ENCODE measurements at places on chromosomes 11 and 22.

DNA sequence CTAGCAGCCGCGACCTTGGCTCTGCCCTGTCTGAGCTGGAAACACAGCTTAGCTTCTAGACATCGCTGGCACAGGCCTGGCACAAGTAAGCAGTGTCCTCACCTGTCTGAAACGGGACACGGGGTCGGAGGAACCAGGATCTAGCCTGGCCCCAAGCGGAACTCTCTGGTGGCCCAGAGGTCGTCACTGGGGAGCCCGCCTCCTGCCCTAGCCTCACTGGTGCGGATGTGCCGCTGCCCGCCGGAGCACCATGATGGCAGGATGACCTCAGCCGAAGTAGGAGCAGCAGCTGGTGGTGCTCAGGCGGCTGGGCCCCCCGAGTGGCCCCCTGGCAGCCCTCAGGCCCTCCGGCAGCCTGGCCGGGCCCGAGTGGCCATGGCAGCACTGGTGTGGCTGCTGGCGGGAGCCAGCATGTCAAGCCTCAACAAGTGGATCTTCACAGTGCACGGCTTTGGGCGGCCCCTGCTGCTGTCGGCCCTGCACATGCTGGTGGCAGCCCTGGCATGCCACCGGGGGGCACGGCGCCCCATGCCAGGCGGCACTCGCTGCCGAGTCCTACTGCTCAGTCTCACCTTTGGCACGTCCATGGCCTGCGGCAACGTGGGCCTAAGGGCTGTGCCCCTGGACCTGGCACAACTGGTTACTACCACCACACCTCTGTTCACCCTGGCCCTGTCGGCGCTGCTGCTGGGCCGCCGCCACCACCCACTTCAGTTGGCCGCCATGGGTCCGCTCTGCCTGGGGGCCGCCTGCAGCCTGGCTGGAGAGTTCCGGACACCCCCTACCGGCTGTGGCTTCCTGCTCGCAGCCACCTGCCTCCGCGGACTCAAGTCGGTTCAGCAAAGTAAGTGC is 871 bp downstream of the SLC35E4 start:
- DNase-seq, result no peak

- no peak for DNase-seq
These were observed 123.9 kb upstream of the OPCML start for GRCh38 chr11:133656082-133656635.

GRCh38 chr11:32895471-32895870 is 2.9 kb downstream of the QSER1 start:
- DNase-seq, result no peak

DNA sequence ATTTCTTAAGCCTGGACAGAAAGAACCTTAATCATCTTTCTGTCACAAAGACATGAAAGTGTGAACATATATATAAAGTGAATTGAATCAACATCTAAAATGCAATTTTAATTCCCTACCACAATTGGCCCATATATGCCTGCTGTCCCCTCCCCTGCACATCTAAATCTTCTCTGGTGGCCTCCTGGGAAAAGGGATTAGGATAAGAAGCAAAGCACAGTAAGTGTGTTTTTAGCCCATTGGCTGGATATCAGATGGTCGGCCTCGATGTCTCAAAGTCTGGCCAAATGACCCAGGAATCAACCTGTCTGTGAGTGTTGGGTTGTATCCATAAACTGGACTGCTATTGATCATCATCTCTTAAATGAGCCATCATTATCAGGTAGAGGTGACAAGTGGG is 5.8 kb downstream of the MMP3 start:
- DNase-seq, result no peak

- no peak for DNase-seq
These were observed 18.4 kb upstream of the FTH1 start for GRCh38 chr11:61985869-61986268.

DNA sequence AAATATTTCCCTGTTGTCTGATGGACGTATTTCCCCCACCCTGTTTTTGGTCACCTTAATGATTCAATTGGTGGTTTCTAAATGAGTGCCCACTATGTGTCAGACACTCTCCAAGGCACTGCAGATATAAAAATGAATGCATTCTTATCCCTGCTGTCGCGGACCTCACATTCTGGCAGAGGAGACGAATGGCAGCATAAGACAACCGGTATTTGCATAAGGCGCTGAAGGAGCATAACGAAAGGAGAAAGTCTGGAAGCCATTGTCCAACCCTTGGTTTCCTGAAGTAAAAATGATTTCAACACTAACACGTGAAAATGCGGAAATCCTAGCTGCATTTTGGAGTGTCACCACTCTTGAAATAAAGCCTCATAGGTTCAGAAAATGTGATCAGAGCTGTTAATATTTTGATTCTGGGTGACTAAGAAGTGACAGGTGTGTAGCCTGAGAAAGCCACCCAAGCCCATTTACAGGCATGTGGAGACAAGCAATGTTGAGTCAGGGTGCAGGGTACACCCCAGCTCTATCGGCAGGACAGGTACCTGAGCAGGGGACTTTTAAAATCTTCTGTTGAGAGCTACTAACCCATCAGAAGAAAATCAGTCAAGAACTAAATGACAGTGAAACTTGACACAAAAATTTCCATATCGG is 10.1 kb upstream of the GAB2 start:
- no peak for DNase-seq

GRCh38 chr11:58392746-58393145 is 13.9 kb downstream of the OR5B3 start:
- DNase-seq, result no peak

- DNase-seq, result no peak
These were observed 27.1 kb downstream of the KRTAP5-5 start for GRCh38 chr11:1656670-1657069.

- DNase-seq, result no peak
These were observed 427.3 kb downstream of the BRD1 start for GRCh38 chr22:49400136-49400940.

DNA sequence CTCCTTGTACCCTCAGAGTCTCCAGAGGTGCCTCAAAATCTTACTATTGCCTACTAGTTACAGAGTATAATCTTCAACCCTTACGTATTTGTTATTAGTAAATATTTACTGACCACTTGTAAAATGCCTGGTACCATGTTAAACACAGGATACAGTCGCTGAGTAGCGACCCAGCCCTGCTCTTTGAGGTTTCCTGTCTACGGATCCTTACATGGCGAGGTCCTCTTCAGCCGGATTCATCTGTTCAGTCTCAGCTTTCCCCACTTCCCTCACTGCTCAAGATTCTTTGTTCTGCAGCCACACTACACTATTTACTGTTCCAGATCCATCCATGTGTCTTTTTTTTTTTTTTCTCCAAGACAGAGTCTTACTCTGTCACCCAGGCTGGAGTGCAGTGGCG is 13.2 kb upstream of the TTC36 start:
- no peak for DNase-seq

DNA sequence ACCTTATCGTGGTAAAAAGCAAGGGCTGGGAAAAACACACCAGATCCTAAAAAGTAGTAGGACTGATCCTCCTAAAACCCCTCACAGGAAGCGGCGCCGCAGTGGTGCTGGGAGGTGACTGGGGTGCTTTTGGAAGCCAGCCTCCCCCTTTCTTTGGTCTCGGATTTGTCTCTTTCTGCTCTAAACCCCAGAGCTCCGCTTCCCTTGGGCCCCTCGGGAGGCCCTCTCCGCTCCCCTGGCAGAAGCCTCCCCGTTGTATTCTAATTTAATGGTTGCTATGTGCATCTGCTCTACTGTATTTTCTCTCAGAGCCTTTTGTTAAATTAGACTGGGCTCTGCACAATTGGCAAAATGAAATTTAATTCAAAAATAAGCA is 587.7 kb downstream of the OPCML start:
- DNase-seq, result no peak

DNA sequence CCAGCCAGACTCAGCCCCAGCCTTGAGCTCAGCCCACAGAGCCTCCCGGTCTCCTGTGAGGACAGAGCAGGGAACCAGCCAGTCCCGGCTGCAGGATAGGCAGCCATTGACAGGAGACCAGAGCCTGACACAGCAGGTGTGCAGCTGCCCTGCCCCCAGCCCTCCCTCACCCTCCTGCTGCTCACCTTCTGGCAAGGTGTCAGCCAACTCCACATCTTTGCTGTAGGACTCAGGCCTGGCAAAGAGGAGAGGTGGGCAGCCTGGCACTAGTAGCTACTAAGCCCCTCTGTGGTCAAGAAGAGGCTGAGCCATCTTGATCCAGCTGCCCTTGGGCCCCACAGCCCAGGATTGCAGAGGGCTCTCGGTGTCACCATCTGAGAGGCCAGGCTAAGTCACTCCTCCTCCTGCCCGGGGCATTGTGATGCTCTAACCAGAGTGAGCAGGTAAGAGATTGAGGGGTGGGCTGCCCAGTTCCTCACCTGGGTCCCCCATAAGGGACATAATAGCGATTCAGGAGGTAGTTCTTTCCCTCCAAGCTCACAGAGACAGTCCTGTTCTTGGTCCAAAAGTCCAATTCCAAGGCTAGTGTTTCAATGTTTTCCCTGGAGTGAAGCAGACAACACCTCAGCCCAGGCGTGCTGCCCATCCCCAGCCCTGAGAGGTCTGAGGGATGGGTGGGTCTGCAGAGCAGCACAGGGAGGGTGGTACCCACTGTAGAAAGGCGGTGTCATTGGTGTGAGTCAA is 18.6 kb downstream of the TREH start:
- DNase-seq, result no peak

- no peak for DNase-seq
These were observed 13.9 kb upstream of the PHLDA2 start for GRCh38 chr11:2942872-2943710.

DNA sequence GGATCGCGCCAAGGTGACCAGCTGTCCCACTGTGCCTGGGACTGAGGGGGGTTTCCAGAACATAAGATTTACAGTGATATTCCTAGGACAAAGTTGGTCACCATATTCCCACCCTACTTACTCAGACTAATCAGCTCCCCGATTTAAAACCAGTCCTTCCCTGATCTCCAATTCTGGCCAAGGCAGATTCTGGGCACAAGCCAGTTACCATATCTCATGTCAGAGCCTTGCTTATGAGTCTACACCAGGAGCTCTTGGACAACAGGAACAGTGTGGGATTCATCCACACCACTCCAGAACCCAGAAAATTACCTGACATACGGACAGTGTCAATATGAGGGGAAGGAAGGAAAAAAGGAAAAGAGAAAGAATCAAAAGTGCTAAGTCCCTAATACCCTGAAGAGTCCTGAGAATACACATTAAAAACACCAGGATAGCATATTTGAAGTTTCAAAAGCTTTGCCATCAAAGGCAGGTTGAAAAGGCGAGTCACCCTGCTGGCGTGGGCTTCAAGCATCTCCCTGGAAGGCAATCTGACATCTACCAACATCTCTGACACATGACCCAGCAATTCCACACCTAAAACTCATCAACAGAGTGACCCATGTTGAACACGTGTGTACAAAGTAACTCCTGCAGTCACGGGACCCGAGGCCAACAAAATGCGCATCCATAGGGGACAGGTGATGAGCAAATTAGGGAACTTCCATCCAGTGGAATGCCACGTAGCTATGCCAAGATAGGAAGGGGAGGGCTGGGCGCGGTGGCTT is 8.0 kb upstream of the IL2RB start:
- no peak for DNase-seq

DNA sequence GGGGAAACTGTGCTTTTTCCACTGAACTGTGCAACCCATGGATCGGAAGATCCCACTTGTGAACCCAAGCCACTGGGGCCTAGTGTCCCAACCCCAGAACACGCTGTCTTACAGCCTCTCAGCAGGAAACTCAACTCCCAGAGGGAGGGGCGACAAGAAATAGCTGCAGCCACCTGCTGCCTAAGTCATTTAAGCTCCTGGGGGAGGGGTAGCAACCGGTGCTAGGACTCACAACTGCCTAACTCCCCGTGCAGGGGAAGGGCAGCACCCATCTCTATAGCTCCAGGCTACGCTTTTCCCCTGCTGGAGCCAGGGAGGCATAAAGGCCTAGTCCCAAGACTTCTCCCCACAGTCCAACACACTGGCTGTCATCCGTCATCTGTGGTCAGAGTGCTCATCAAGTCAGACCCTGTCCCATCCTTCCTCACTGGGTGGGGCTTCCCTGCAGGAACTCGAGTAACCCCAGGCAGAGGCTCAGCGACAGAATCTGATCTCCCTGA is 363.0 kb downstream of the LUZP2 start:
- no peak for DNase-seq

DNA sequence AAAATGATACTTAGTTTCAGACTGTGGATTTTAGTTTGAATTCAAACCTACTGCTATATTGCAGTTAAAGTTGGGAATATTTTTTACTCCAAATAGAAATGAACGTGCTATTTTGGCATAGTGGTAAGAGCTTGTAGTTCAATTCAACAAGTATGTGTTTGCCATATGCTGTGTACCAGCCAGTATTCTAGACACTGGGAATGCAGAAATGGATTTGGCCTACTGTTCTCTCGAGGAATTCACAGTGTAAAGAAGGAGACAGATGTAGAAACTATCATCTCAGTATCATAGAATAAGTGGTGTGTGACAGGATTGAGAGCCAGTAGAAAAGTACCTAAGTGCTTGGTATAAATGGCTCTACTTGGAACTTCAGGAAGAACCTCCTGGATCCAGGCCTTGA is 80.4 kb downstream of the ATXN10 start:
- DNase-seq, result no peak

DNA sequence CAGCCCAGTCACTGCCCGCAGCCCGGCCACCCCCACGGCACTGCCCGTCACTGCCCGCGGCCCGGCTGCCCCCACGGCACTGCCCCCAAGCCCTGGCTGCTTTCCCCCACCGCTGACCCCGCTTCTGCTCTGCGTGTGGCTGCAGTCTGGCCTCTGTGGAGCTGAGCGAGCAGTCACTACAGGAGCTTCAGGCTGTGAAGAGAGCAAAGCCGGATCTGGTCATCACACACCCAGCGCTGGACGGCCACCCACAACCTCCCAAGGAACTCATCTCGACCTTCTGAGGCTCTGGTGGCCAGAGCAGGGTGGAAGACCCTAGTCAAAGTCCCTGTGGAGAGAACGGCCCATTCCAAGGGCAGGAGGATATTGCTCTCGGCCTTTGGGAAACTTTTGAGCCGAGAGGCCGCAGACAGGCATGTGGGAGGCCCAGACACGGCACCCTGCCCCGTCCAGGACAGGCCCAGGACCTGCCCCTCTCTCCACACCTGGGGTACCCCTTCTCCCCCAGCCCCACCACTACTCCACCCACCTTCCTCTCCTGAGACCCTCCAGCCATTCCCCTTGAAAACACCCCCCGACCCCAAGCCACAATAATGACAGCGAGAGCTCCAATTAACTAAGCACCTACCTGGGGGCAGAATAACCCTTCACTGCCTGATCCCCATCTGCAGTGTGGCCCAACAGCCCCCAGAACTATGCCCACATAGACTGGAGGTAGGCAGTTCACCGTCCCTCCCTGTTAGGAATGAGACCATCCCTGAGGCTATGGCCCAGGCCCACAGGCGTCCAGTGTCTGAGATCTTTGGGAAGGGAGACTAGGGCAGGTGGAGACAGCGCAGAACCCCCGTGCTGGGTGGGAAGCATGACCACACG is 3.7 kb upstream of the PGGHG start:
- DNase-seq, result no peak

GRCh38 chr22:23774922-23775436 is 2.3 kb downstream of the MMP11 start:
- DNase-seq, result no peak

- DNase-seq, result peak; percentile 64
These were observed 8.0 kb upstream of the PSMC3 start for GRCh38 chr11:47434011-47434786.
